ENCODE measurements at places on chromosomes 16 and 17.

DNA sequence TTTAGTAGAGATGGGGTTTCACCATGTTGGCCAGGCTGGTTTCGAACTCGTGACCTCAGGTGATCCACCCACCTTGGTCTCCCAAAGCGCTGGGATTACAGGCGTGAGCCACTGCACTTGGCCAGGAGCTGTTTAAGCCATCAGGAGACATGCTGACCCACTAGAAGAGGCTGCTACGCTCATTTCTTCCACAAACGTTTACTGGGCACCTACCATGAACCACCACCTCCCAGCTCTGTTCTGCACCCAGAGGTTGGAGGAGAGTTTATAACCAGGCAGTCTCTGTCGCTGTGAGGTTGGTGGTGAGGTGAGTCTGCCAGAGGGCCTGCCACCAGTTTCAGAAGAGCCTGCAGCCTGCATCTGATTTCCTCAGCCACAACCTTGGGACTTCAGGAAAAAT, 51.8 kb downstream of the SF3B3 start:
- DNase-seq, result no peak

GRCh38 chr17:64183815-64184214, 53.9 kb upstream of the ERN1 start:
- no peak for DNase-seq

DNA sequence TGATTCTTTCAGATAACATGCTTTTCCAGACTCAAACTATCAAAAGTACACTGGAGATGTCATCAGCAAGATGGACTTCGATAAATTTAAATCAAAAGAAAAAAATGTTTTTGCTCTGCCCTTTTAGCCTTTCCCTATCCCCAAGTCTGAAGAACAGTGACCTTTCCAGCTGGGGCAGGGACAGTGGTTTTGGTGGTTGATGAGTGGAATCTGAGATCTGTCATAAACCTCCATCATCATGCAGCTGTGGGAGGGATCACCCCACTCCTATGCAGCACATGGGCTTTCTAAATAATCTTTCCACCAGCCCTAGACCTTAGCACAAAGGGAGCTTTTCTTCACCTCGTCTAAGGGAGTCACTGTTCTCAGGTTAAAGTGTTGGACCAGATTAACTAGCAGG, 869.5 kb upstream of the SOX9 start:
- no peak for DNase-seq

GRCh38 chr17:329784-330420, 22.7 kb downstream of the RPH3AL start:
- DNase-seq, result no peak

DNA sequence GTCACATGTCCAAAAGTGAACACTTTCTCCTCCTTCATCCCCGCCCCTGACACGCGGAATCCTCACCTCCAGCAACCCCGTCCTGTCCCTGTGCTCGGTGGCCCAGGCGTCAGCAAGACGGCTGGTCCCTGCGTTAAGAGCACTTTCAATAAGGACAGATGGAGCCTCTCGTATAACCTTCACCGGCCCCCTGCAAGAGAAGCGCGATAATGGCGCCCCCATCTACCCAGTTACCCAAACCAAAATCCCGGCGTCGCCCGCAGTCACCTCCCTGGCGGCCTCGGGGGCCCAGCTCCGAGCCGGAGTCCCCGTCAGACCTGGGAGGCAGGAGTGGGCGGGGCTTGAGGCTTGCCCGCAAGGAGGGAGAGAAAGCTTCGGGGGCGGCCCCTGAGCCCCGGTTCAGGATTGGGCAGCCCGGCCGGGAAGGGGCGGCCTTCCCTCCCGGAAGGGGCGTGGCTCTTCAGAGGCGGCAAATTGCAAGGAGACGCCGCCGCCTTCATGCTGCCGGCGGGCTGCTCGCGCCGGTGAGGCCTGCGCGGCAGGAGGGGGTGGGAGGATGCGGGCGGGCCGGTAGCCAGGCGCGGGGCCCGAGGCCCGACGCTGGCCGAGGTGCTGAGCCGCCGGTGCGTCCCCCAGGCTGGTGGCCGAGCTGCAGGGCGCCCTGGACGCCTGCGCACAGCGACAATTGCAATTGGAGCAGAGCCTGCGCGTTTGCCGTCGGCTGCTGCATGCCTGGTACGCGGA, at the start of gene TEDC2:
Gene TEDC2 (plus strand): TSS at position 463 of the 744 bp plus-strand sequence. CDS start 36 bp downstream, at position 499.
- peak; percentile 95 for DNase-seq

DNA sequence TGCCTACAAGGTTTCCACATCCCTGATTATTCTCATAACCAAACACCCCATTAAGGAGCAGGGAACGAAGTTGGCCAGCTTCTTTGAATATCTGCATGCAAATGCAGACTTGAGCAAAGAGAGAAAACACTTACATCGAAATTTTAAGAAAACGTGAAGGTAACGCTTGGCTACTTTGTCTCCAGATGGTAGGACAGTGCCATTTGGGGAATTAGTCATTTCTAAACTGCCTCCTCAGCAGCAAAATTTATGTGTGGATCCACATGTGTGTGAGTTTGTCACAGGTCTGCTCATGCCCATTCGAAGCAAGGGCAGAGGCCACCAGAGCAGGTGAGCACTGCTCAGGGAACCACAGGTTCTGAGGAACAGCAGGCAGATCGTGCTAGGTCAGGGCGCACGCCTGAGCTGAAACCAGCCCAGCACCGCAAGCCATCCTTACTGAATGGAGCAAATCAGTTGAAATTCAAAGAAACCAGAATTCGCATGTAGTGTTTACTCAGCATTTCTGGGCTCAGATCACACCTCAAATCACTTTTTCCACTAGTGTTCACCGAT, 80.1 kb downstream of the SOCS1 start:
- DNase-seq, result no peak

GRCh38 chr17:40190197-40191021, 13.1 kb downstream of the RAPGEFL1 start:
- DNase-seq, result no peak

DNA sequence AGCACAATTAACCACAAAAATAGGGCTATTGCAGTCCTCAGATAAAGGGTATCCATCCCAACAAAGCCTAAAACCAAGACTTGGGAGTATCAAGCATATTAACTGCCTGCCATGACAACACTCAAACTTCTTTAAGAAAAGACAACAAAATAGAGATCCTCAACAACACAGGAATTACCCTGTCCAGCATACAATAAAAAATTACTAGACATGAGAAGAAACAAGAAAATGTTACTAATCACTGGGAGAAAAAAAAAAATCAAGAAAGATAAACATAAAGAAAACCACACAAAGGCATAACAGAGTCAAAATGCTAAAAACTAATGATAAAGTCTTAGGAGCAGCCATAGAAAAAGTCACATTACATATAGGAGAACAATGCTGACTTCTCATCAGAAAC, 73.9 kb downstream of the SLC39A11 start:
- no peak for DNase-seq
